GM18507 (cell line): ENCODE measurements at places on chromosomes 6 and 20.

DNA sequence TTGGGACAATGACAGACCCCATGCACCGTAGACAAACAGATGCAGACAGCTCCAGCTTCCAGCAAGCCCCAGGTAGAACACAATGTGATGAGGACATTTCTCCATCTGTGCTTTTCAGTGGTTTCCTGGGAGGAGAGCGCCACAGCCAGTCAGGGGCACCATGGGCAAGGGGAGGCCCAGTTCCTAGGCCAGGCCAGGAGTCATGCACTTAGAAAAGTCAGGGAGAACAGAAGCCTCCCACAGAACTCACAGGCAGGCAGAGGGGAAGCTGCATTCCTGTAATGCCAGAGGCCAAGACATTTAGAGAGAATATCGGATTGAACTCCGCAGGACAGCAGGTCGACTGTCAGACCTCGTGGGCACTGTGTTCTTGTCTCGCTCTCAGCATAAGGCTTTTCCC lies 9.2 kb downstream of the SYNDIG1 start:
- DNase-seq: no peak

DNA sequence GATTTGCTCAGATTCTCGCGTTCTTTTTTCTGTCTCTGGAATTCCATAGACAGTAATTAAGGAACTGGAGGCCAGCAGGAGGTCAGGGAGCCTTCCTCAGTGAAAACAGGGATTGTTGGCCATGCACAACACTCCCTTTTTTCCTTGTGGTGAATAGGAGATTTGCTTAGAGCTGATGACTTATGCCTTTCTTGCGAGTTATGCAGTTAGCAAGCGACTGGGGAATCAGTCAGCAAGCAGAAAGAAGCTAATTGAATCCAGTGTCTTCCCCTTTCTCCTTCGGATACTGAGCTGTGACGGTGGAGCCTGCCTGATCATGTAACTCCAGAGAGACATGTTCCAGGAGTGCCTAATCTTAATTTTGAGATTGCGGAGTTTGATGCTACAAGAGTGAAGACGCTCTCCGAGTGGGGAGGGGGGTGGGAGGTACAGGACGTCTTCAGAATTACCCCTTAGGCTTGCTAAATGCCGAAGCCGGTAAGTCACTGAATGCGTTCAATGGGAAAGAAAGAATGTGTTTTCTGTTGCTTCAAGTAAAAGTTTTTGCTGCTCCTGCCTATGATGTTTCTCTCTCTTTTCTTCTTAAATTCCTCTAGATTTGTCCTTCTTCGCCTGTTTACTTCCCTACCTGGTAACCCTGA lies 165.9 kb downstream of the SASH1 start:
- DNase-seq: no peak

DNA sequence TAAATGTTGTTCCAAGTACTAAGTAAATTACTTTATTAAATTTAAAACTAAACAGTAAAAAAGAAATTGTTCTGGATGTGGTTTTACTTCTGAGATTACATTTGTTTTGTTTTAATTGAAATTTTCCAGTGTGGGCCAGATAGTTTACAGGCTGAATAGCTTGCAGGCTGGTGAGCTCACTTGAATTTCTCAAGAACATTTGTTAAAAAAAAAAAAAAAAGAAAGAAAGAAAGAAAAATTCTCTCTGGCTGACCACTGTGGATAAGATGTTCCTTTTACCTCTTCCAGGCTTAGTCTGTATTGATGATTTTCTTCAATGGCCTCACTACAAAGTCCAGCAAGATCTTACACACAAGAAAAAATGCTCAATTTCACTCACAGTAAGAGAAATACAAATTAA lies 85.4 kb downstream of the PLCG1 start:
- DNase-seq: no peak

GRCh38 chr6:169850154-169850553 lies 98.7 kb downstream of the ERMARD start:
- no peak for DNase-seq

DNA sequence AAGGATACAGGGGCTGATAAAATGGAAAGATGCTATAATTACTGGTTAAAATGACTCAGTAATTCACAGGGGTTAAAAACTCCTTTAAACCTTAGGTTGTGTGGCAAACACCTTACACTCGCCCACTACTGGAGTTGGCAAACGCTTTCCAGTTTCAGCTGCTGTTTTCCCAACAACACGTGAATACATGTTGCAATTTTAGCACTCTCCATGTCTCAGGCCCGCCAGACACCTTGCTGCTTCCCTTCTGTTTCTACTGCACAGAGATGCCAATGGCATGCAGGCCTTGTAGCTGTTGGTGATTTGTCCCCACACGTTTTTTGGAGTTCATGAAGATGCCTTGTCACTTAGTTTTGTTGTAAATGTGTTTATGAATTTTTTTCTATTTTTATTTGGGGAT lies 5.3 kb upstream of the TTPAL start:
- DNase-seq: no peak

GRCh38 chr6:35505999-35506412 lies 6.7 kb downstream of the TULP1 start:
- DNase-seq: no peak

DNA sequence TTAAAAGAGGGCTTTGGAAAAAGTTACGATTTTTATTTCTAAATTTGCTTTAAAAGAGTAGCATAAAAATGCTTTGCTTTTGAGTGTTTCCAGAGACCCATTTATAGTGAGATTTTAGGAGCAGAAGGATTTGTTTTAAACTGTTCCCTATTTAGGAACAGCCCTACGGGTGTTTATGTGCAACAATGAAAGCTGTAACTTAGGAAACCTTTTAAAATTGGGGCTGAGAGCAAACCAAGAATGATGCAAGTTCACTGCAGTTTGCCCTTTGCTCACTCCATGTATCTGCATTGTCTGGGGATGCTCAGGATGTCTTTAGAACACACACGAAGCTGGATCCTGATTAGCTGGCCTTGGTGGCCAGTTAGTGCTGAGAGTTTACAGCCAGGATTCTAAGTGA lies 40.9 kb downstream of the GHRH start:
- no peak for DNase-seq

DNA sequence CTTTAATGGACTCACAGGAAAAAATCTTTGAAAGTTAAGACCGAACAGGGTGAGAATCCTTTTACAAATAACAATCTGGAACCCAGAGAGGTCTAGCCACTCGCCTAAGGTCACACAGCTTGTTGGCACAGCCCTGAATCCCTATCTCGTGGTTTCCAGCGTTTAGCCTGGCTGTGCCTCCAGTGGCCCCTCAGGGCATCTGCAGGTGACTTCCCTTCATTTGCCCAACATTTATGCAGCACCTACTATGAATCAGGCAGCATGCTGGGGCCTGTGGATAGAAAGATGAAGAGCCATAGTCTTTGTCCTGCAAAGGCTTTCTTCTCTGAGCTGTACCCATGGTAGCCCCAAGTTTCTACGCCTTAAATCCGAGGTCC lies 2.6 kb upstream of the NR2E1 start:
- DNase-seq: no peak

DNA sequence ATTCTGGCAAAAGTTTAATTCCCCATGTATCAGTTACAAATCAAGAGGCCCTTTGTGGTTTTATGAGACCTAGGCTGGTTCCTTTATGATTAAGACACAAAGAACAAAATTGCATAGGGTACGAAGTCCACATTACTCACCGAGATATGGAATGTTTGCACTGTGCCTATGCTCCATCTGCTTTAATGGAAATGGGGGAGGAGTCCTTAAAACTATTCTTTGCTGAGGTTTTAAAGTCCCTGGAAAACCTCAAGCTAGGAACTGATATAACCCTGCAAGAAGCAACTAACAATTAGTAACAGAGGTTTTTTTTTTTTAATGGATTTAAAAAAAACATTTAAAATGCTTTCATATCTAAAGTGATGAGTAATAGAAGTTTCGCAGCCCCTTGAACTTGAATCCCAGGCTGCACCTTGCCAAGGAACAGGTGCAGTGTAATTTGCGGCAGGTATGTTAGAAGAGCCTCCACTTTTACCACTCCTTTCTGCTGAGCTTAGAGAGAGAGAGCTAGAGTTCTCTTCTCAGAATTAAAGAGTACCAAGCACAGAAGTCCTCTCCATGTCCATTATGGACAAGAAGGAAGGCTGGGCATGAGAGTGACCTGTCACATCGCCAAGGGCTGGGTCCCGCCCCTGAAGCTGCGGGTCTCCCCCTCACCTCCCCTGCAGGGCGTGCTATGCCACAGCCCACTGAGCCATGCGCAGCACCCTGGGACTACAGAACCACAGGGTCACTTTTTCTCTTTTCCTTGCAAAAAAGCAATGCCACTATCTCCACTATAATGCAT lies 2.3 kb downstream of the SERPINB1 start:
- no peak for DNase-seq

DNA sequence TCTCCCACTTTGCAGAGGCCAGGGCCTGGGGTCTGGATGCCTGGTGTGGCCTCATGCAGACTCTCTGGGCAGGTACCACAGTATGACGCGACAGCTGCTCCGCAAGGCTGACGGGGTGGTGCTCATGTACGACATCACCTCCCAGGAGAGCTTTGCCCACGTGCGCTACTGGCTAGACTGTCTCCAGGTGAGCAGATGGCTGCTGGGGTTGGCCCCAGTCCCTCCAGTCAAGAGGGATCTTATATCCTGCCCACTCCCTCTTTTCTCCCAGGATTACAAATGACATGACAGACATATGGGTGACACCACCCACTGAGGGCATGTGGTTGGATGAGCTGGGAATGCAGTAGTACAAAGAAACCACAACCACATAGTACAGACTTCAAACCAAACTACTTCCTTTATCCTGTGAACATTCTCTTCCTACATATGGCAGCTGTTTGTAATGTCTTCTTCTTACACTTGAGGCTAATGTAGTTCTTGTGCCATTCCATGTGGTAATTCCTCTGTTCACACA lies 29.9 kb downstream of the RAB44 start:
- no peak for DNase-seq

DNA sequence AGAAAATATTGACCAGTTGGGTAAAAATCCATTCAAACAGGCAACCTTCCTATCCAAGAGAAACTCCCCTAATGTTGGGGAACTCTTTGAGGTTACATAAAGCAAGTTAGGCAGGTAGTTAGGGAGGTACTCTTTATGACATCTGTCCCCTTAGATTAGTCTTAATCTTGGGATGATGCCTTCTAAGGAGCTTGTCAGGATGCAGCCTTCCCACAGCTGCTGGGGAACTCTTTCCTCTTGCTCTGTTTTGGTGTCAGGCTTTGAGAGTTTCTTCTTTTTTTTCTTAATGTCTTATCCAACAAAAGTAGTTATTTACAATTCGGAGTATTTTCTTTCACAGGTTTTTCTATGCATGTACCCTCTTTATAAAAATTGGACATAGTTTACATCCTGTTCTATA lies 194.8 kb downstream of the CDKAL1 start:
- DNase-seq: no peak
